ENCODE measurements at places on chromosomes 5 and 9.
A peak's percentile ranks its signal among the peaks of the same experiment; 100 is the strongest.

GRCh38 chr9:101417977-101418376, 17.6 kb downstream of the ALDOB start:
- DNase-seq, result no peak

- no peak for DNase-seq
Observed at GRCh38 chr9:116695438-116695837, 8.3 kb downstream of the TRIM32 start.

DNA sequence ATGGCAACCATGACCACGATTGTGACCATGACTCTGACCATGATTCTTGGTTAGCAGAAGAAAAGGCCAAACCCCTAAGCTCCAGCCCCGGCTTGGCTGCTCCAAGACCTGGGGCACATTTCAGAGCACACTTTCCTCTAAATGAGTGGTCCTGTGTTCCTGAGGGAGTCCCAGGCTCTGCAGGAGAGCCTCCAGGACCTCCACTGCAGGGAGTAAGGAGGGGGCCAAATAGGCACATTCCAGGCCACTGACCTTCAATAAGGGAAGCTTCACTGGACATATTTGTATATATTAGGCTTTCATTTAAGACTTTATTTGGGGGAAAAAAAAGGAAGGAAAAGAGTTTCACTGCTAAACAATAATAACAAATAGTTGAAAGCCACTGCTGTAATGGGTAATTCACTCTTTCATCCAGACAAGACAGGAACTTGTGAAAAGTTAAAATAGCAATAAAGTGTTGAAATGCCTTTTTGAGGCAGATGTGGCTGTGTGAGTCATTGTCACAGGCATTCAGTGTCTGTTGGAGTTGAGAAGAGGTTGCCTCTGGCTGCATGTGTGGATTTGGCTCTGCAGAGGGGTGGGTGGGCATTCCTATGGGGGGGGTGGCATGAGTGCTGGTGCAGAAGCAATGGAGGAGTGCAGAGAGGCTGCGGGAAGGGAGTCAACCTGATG, 63.9 kb upstream of the TGFBR1 start:
- peak; percentile 77 for DNase-seq

GRCh38 chr5:123947797-123948196, 435.8 kb downstream of the CSNK1G3 start:
- no peak for DNase-seq

DNA sequence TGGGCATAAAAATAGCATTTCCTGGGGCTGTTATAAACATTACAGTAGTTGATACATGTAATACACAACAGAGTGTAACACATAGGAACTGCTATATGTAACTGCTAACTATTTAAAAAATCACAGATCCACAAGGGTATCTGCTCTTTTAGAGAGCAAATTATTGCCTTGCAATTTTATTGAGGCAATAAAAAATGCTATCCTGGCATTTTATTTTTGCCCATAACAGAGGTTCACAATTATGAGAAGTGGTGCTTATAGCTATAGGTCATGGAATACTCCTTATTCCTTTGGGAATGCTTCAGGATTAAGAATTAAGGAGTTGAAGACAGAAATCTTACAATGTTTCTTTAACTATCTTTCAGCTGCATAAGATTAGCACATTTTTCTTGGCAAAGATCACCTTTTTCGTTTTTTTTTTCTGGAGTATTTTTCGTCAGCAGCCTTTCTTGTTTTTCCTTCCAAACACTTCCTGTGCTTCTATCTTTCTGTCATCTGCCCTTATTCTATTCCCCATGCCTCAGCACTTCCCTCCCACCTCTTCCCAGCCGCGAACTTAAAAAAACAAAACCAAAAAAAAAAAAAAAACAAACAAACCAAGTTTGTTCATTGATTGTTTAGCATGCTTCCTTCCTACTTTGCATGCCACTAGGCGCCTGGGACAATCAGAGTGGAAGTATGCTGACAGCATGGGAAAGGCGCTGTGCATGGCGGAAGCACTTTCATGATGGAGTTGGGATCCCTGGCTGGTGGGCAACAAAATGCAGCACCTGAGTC, 264.2 kb downstream of the MAST4 start:
- no peak for DNase-seq

DNA sequence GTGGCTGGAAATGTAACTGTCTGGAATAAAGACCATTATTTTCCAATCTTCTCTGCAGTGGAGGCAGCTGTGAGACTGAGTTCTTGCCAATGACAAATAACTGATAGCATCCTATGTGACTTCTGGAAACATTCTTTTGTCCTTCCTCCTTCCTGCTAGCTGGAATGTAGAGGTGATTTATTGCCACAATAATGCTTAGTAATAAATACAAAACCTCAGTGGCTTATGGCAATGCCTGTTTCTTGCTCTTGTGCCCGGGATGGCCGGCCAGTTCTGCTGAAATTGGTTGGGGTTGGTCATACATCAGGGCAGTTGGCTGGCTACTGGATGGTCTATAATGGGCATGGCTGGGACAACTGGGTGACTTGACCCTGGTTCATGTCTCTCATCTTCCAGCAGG, 12.2 kb upstream of the TEX48 start:
- peak; percentile 41 for DNase-seq

DNA sequence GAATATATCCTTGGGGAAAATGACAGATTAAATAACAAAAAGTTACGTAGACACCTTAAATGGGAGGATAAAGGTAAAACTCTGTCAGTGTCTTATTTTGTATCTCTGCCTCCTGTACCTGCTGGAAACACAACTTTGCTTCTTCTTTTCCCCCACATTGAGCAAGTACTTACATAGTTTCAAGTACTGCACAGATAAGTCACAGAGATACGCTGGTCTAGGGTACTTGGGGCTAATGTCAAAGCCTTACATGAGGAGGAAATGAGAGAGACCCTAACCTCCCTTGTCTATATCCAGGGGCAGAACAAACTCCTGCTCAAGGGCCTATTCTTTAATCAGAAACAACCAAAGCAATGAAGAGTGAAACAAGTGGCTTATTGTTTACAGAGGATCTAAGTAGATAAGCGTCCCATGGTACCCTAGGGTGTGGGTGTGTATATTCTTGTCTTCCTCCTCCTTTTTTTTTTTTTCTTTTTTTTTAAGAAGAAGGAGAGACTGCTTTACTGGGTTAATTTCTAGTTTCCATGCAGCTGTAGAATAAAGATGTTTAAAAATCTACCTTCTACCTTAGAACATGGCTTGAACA, 43.1 kb downstream of the ELL2 start:
- DNase-seq, result no peak

GRCh38 chr9:27548055-27548741, 18.6 kb upstream of the MOB3B start:
- peak; percentile 44 for DNase-seq

DNA sequence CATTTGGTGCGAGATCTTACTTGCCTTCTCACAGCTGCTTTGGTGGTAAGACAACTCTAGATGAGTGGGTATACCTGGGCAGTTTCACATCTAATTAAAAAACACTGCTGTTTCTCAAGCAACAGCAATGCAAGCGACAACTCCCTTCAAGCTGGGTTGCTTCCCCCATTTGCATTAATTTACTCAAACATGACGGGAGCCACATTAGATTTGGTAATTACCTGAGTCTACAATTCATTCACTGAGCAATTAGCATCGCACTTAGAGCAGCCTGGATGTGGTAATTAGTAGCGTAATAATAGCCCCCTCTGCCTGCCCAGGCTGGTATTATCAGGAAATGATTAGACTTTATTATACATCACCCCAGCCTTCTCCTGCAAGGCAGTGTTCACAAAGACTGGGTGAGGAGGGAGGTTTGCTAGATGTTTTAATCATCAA, 73.4 kb downstream of the FBXO38 start:
- DNase-seq, result no peak

Measured in urothelium cell line (cell line).